ENCODE measurements at places on chromosomes 12 and 14.

GRCh38 chr14:37021390-37021789, 151.0 kb downstream of the SLC25A21 start:
- DNase-seq: no peak

DNA sequence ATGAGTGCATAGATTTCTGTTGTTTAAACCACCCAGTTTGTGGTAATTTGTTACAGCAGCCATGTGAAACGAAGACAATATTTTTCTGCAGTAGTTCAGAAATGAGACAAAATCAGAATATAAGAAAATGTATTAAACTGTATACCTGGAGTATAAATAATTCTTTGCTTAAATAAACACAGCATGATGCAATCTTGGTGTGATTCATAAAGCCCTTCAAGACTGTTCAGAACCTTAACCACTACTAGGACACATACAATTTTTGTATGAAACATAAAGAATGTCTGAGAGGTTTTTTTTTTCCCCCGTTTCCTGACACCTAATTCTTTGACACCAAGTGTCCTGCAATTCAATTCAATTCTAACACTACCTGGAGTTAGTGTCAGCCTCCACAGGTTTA, 10.5 kb downstream of the C12orf75 start:
- no peak for DNase-seq

GRCh38 chr12:57195186-57195585, 21.4 kb upstream of the NXPH4 start:
- DNase-seq: no peak

- DNase-seq: no peak
Observed at GRCh38 chr12:100896192-100896591, 101.6 kb downstream of the ANO4 start.

DNA sequence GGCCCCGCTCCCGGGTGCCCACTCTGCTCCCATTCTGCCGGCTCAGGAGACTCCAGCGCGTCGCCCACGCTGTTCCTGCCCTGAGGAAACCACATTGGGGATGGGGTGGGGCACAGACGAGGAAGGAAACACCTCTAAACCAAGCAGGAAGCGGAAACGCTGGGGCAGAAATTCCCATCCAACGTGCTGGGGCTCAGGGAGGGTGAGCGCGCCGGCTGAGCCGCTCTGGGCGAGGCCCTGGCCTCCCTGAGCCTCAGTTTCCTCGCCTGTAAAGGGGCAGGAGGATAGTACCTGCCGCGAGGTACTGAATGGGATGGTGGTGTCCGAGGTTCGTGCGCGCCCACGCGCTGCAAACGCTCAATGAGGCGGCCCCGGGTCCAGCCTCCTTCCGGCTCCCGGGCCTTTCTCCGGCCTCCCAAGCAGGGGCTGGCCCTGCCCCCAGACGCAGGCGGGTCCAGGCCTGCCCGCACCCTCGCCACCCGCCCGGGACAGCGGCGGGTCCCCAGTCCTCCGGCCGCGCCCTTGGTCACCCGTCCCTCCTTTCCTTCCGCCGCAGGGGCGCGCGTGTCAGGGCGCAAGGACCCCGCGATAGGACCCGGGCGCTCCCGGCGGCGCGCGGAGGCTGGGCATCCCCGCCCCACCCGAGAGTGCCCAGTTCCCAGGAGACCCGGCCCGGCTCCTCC, 673 bp downstream of the BEGAIN start:
- peak; percentile 56 for DNase-seq

DNA sequence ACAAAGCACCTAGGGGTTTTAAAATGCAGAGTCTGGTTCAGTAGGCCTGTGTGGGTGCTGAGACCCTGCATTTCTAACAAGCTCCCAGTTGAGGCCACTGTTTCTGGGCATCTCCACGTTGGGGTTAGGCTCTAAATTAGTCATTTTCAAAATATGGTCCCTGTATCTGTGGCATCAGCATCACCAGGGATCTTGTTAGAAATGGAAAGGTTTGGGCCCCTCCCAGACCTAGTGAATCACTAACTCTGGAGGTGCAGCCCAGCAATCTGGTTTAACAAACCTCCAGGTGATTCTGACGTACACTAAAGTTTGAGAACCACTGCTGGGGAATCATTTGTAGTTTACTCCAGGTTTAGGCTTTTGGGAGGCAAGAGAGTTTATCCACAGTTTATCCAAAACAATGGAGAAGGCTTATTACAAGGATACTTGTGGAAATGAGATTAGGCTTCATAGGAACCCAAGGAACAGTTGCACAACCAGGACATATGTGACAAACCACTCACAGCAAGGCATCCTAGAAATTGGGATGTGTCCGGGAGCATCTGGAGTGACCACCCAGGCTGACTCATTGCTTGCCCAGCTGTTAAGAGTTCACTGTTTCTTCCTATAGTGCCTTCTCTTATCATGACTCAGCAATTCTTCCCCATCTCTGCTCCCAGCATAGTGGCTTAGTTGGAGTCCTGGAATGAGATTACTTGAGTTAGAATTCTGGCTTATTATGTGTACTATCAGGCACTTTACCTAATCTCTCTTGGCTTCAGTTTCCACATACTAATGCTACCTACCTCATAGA, 71.6 kb upstream of the STXBP6 start:
- no peak for DNase-seq

DNA sequence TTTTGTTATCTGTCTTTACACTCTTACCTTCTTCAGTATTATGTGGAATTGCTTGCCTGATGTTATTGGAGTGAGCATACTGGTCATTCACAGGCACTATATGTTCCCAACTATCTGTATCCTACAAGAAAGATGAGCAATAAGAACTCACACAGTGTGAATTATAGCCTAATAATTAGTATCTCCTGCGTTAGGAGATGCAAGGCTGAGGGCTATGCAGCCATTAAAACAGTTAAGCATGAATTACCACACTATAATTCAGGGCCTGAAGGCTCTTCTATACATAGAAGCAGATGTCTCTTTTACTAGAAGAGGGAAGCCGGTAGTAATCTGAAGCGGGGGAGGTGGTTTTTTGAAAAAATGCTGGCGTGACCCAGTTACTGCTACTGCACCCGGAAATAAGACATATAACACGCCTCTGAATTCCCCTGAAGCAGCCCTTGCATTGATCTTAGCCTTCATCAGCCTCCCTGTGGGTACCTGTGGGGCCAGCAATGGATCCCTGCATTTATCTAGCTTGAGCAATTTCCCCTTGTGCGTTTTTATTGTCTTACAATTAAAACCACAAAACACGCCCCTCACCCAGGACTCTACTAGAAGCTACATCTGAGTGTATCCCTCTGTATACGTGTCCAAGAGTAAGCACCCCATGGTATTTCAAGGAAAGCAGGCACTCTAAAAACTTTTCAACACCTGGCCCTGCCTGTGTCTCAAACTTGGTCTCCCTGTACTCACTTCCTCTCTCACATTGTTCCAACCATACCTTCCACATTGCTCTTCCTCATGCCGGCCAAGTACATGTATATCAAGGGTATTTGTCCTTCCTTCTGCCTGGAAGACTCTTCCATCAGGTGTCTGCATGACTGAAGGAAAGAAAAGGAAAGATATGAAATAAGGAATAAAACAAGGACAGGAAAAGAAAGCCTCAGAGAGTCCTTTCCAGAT, 210.9 kb upstream of the ARID2 start:
- peak; percentile 65 for DNase-seq

DNA sequence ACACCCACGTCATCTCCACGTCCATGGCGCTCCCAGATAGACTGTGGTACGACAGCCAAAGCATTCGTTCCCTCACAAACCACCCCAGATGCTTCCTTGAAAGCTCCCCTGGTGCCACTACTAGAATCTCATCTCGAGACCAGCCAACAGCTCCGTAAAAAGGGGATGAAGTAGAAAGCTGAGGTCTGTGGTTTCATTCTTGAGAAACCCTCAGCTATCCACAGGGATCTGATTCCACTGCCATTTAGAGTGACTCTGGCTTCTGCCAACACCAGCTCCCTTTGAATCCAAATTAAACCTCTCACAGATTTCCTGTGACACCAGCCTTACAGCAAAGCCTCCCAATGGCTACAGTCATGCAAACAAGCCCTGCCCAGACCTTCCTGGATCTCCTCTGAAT, 18.5 kb upstream of the FOXN3 start:
- no peak for DNase-seq

GRCh38 chr12:73529231-73529630, 1008.4 kb upstream of the ATXN7L3B start:
- no peak for DNase-seq

DNA sequence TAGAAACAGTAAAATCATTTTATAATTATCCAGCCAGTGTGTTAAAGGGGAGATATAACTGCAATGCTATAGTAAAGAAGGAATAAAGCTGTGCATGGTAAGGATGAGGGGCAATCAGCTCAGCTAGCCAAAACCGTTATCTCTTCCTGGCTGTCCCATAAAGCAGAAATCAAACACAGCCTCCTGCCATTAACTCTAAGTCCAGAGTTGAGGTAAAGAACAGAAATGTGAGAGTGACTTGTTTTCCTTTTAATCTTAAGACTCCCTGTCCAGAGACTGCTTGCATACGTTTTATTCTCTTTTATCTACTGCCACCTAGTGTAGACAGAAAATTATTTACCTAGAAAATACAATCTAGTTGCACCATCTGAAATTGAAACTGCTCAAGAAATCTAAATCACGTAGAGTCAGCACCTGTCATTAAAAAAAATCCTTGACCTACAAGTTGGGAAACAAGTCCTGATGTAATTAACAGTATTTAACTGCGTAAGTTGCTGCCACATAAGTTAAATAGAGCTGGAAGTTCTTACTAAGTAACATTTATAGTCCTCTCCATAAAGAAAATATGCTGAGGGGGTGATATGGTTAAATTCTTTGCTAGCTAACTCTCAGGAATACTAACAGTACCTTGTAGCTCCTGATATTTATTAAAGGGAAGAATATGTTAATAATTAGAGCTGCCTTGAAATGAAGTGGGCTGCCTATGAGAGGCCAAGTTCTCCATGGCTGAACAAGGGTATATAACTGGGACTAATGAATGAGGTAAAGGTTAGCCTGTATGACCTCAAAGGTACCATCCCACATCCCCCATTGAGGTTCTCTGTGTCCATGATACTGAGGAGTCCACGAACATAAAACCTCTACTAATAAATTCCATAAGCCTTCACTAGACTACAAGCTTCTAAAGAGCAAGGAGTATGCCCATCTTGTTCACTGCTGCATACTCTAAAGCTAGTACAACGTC, 62.7 kb downstream of the GALNT4 start:
- no peak for DNase-seq

GRCh38 chr12:108732489-108733229, 1.3 kb upstream of the CORO1C start:
- DNase-seq: no peak

- no peak for DNase-seq
Observed at GRCh38 chr14:23148591-23149249, 29.7 kb upstream of the CEBPE start.

GRCh38 chr12:128797119-128798118, 26.3 kb downstream of the SLC15A4 start:
- DNase-seq: no peak

- no peak for DNase-seq
Observed at GRCh38 chr14:89215114-89215513, 201.9 kb downstream of the FOXN3 start.

GRCh38 chr12:90305379-90305778, 596.7 kb upstream of the ATP2B1 start:
- DNase-seq: no peak

- DNase-seq: no peak
Observed at GRCh38 chr12:65968359-65968758, 144.1 kb downstream of the HMGA2 start.

GRCh38 chr12:73714655-73715054, 823.0 kb upstream of the ATXN7L3B start:
- DNase-seq: no peak
